ENCODE measurements at places on chromosomes 3 and 15.

- peak; percentile 75 for DNase-seq
These were observed 112.7 kb downstream of the TNIK start for GRCh38 chr3:171347301-171348039.

DNA sequence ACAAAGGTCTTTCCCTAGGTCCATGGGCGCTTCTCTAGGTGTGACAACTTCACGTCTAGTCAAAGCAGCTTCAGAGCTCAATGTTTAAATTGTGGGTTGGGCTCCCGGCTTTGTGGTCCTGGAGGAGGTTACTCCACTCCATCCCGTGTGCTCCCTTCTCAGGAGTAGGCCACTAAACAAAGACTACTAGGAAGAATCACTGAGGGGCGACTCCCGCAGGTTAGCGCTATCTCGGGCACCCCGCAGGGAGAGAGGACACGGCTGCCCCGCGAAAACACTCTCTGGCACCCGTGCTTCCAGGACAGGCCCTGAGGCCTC lies 500 bp downstream of the PARP6 start:
- DNase-seq: no peak

DNA sequence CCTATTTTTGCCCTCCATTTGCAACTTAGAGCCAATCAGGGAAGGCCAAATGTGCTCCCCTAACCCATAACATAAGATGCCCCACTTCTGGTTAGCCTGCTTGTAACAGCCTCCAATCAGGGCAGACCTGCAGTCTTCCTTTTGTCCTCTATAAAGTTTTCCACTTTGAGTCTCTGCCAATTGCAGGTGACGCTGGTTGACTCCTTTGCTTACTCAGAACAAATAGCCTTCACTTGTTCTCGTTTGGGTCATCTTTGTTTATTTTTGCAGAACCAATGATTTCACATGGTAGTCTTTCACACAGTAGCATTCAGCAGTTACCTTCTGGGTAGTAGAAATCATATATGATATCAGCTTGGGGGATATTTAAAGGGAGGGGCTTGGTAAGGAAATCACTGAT lies 225.6 kb downstream of the MINAR1 start:
- DNase-seq: no peak

DNA sequence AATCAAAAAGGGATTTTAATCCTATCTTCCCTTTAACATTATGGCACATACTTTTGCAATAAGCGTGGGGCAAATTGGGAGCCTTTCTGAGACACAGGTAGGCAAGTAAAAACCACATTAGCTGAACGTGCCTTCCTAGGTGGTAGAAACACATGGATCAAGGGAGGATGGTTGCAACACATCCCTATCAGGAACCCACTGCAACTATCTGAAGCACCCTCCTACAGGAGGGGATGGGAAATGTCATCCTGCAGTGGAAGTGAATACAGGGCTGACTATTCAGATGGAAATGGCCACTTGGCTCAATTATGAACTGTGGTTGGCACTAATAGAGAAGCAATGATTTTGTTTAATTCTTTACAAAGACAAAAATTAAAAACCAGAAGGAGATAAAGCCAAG lies 826.3 kb downstream of the FHIT start:
- DNase-seq: no peak

DNA sequence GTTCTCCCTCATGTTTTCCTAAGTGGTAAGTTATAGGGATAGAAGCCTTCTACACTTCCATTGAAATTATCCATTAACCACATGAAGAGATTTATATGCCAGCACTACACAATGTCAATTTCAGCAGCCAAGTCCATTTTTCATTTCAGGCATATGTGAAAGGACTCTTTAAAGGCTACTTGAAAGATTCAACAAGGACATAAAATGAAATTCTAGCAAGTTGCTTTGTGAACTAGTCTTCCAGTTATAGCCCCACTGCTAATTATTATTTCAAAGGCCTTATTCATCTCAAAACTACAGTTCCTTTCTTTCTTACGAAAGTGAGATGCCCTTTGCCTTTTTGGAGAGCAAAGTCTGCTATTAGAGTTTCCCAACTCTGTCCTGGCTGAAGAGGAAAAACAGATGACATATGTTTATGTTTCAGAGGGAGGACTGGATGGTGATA lies 66.0 kb upstream of the SLC2A2 start:
- no peak for DNase-seq

- no peak for DNase-seq
These were observed 80.5 kb upstream of the NEO1 start for GRCh38 chr15:72971766-72972165.

DNA sequence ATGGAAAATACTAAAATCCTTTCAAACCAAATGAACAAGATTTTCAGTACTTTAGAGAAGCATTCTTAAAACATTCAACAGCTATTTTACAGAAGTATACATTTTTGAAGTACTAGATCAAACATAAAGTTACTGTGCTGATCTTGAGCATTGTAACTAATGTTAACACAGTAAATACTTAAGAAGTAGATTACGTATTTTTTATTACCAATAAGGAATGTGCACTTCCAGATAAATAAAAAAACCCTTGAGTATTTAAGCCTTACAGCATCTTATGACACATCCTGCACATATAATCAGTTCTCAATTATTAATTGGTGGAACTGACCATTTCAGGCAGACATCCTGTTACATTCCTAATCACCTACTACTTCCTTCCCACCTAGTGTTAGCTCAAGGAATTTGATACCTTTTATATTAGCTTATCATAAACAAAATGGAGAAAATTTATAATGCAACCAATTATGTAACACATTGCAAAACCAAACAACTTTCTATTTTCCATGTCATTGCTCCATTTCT lies 32.8 kb downstream of the COPS2 start:
- DNase-seq: no peak

- no peak for DNase-seq
These were observed 141.2 kb downstream of the SERPINI1 start for GRCh38 chr3:167876620-167877281.

DNA sequence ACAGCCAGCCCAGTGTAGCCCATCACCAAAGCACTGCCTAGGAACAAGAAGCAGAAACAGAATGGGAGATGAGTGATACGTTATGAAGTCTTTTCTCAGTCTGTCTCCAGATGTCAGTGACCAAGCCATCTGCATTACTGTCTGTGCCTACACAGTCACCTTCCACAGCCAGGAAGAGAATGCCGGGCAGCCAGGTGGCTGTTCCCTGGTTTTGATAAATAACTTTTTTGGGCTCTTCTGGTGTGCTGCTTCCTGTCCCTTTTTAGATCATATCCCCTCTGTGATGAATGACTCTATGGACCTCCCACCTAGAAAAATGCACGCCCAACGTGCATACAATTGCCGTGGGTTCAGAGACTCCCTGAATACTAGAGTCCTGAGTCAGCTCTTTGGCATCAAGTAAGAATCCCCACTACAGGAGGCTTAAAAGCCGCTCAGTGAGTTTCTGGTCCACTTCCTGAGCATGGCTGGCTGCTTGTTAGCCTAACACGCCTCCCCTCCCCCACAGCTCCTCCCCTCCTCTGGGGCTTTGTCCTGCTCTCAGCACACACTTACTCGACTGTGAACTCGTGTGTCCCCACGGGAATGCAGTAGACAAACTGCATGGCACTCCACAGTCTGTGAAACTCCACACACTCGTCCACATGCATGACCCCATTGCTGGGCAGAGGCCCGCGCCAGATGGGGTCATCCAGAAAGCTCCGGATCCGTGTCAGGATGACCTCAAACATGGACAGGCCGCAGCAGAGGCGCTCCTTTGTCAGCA lies 34.7 kb downstream of the NIPA2 start:
- DNase-seq: no peak

- DNase-seq: no peak
These were observed 23.0 kb downstream of the HACL1 start for GRCh38 chr3:15578289-15578867.

- no peak for DNase-seq
These were observed 282.4 kb upstream of the GRM7 start for GRCh38 chr3:6578526-6578925.

- no peak for DNase-seq
These were observed 36.0 kb upstream of the CMTM8 start for GRCh38 chr3:32202496-32202895.

GRCh38 chr15:39682366-39682765 lies 100.3 kb downstream of the FSIP1 start:
- DNase-seq: no peak

DNA sequence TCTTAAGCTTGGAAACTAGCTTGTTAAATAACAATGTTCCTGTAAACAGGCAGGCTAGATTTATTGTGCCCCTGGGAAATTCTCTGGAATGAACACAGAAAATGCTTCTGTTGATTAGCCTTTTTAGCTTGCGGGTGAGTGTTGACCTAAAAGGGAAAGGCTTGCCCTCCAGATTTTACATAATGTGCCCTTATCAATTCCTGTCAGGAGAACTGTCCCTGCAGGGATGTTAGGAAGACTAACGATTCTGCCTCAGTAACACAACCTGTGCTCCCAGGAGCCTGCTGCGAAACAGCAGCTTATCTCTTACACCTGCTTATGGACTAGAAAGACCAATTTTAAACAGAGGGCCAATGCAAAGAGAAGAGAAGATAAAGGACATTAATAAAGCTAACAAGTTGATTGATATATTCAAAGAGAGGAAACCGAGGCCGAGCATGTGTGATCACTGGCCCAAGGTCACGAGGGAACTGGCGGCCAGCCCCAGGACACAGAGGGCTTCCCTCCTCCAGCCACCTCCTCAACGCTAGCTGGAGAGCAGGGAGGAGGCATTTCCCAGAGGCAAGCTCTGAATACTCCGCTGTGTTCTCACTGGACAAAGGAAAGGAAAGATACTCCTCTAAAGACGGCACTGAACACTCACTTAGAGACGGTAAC lies 48.4 kb upstream of the TJP1 start:
- no peak for DNase-seq

DNA sequence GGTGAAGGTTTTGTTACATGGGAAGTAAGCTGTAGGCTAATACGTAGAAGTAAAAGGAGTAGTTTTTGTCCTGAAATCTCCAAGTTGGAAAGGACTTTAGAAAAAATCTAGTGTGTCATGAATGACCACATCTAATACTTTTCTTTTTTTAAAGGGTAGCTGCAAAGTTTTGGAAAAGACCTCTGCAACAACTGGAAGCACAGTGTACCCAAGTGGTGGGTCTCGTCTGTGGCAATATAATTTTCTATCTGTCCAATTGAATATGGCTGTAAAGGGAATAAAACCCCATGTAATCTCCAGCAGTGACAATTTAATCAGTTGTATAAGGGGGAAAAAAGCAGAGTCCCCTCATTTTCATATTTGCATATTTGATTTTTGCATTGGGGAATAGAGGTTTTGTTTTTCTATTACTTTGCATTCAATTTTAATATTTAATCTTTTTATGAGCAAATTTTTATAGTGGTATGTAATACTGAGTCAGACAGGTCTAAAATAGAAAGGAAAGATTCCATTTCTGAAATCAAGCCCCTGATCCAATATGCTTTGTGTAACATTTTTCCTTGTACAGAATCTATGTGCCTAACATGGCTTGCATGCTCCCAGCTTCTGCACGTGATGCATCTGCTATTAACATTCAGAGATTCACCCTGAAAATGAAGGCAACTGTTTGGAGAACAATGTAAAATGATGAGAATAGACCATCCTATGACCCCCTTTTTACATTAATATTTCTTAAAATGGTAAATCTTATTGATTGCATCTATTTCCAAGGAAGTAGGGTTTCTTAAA lies 531.4 kb downstream of the ZIC1 start:
- DNase-seq: no peak

DNA sequence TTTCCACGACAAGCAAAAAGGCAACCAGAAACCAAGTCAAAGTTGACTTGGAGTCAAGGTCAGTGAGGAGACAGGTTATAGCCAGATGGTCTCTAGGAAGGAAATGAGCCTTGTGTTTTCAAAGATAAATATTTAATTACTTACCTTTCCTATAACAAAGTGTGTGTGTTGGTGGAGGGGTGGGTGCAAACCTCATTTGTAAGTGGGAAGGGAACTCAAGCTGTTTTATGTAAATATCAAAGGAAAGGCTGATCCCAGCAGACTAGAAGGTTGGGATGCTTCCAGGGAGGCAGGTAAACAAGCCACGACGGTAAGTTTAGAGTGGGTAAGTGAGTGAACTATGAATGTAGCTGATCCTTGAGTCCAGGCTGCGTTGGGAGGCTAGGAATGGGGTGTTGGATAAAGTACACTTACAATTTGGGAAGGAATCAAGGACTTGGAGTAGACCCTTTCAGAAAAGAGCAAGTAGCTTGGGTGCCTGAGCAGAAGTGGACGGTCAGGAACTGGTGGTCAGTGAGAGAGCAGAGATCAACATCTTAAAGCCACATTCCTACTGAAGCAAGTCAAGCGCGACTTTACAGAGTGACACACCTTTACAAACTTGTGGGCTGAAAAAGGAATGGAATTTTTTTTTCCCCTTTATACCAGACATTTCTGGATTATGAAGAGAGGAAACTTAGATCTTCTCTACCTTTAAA lies 82.0 kb upstream of the TBL1XR1 start:
- no peak for DNase-seq

DNA sequence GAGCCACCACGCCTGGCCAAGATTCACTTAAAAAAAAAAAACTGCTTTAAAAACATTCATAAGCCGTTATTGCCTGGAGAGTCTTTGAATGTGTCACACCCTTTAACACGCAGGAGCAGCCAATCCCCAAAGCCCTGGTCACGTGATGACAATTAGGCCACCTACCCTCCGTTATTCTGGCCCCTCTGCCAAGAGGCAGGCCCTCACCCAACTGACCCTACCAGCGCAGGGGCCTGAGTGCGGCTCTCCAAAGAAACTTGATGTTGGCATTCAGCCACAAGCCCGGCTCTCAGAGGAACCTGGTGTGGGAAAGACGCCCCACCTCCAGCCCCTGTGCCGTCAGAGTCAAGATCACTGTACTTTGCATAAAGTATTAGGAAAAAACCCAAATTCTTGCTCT lies 11.6 kb upstream of the MUC4 start:
- no peak for DNase-seq

GRCh38 chr3:50162034-50162883 lies 7.1 kb downstream of the SEMA3F start:
- DNase-seq: no peak

DNA sequence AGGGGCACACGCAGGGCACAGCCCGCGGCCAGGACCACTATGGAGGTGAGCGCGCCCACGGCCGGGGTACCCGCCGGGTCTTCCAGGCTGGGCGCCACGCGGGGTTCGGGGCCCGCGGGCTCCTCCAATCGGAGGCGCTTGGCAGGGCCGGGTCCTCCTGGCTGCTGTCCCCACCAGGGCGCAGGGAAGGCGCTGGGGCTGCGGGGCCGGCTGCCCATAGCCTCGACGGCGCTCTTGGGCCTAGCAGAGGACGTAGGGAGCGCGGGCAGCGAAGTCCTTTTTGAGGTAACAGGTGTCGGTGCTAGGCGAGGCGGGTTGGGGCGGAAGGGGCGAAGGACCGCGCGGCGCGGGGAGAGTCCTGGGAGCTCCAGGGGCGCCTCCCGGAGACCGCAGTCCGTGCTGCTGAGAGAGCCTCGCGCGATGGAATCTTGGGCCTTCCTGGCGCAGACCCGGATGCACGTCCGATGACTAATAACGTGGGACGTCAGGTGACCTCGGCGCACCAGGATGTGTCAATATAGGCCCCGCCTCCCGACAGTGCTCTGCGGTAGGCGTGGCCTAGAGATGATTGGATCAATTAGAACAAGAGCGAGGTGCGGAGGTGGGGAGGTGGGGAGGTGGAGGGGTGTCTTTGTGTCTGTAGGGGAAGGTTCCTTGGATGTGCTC lies at the start of gene PRR23A:
Gene PRR23A, minus strand, starts transcription at position 218 of the 666 bp plus-strand sequence. Its CDS starts 0 bp downstream, at position 218.
- DNase-seq: no peak
